CD4-positive, alpha-beta T cell treated with Interferon gamma for 1 hour (primary cell): ENCODE measurements at places on chromosomes 5 and 9.

DNA sequence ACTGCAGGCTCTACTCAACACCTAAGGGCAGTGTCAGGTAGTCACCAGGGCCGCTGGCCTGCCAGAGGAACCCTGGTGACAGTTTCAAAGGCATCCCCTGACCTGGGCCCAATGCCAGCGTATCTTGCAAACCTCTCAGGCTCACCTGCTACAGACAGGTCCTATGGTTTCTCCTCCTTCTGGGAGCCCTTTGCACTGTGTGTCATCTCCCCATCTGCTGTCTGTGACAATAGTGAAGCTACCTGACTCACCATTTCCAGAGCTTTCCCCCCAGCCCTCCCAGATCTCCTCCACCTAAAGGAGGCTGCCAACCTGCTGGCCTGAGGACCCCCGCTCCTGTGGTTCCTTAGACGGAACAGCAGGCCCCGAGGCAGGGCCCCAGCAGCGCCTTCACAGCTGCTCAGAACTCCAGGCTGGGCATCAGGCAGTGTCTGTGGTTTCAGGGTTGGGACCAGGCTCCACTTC, 203.1 kb downstream of the FSTL4 start:
- DNase-seq, result no peak

DNA sequence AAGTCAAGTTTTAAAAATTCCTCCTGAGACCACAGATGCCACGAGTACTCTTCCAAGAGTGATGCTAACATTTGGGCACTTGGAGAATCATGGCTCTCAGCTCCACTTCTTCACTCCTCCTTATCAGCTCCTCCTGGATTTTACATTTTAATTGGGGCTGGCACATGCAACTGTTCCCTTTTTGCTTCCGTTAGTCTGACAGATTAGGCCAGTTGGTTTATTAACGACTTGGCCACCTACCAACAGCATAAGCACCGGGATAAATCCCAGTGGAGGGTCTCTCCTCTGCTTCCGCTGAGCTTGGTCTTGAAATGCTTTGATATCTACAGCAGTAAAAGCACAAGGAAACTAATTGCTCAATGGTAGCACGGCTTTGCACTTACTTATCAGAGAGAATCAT, 134.6 kb upstream of the RASEF start:
- DNase-seq, result no peak

- no peak for DNase-seq
These were observed 42.2 kb upstream of the ICE1 start for GRCh38 chr5:5380298-5380697.

DNA sequence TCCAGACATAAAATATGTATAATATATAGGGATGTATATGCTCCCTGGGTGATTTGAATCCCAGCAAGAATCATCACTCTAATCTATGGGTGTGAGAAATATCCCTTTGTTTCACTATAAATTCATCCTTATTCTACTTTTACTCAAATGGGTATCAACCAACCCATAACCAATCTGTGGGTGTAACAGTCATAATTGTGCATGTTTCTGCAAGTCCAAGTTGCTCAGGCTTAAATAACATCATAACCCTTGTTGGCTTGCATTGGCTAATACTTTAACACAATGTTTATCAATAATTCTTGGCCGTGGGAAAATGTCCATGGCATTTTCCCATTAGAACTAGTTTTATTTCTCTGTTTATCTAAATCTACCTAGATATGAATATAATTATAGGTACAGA, 530.5 kb upstream of the TLE4 start:
- no peak for DNase-seq

- no peak for DNase-seq
These were observed 127.4 kb downstream of the PALM2AKAP2 start for GRCh38 chr9:109907400-109907799.

GRCh38 chr9:80648336-80648735, 1041.0 kb downstream of the TLE1 start:
- DNase-seq, result no peak

DNA sequence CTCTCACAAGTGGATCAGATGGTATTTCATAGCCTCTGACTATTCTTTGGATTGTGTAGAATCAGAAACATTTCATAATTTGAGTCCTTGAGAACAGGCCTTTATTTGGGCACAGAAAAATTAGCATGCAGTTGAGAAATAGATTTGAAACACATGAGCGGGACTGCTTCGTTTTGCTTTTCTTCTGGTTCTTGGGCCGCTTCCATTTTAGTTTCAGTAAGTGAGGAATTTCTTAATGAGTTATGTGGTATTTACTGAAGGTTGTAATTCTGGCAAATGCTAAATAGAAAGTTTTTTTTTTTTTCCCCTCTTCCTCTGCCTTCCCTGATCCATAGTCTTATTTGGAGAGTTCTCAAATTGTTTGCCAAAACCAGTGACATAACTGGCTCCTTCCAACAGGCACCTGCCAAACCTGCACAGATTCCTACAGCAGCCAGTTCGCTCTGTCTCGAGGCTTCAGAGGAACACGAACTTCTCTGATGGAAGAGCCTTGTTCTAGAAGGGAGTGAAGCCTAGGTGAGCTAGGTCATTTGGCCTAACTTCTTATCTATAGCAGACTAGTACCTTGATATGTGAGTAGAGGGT, 71.2 kb upstream of the SLC28A3 start:
- no peak for DNase-seq

- DNase-seq, result no peak
These were observed 173.5 kb downstream of the FGF1 start for GRCh38 chr5:142512043-142513042.

DNA sequence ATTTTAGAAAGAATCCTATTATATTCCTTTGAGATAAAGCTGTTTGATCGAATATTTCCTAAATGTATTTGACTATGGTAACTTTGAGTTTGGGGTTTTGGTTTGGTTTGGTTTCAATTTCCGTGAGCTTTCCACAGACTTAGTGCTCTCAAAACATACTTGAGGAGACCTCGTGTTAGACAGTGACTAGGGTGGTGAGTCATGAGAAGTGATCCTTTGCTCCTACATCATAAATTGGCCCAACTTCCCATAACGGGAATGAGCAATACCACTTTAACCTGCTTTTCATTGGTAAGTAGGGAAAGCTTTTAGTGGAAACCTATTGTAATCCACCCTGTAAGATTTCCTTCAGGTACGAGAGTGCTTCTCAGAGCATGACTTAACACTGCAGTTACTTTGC, 3.8 kb upstream of the RASEF start:
- DNase-seq, result no peak

DNA sequence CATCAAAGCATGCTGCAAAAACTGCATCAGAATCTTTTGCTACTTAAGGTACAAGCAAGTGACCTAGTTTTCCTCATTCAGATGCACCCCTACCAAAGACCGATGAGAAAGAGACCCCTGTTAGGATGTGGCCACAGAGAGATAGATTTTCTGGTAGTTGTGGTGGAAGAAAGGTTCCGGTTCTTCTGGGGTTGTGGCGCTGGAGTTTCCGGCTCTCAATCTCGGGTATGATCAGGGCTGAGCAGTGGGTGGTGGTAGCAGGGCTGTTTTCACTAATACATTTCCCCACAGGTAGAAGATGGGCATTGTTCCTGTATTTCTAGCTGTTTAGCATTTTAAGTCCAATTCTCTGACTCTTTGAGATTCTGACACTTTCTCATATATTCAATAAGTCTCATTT, 58.4 kb downstream of the PCSK1 start:
- DNase-seq, result no peak

DNA sequence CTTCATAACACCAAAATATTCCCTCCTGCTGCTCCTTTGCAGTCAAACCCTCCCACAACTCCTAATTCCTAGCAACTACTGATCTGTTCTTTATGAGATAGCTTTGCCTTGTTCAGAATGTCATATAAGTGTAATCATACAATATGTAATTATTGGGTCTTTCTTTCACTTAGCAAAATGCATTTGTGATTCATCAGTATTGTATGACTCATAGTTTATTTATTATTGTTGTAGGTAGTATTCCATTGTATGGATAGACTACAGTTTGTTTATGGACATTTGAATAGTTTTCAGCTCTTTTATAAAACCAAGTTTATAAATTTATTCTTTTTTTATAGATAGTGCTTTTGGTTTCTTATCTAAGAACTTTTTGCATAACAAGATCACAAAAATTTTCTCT, 468.2 kb upstream of the KIF2A start:
- DNase-seq, result no peak

GRCh38 chr5:119290161-119290569, 65.7 kb upstream of the TNFAIP8 start:
- DNase-seq, result no peak

- no peak for DNase-seq
These were observed 6.5 kb downstream of the PPP6C start for GRCh38 chr9:125183054-125183453.

DNA sequence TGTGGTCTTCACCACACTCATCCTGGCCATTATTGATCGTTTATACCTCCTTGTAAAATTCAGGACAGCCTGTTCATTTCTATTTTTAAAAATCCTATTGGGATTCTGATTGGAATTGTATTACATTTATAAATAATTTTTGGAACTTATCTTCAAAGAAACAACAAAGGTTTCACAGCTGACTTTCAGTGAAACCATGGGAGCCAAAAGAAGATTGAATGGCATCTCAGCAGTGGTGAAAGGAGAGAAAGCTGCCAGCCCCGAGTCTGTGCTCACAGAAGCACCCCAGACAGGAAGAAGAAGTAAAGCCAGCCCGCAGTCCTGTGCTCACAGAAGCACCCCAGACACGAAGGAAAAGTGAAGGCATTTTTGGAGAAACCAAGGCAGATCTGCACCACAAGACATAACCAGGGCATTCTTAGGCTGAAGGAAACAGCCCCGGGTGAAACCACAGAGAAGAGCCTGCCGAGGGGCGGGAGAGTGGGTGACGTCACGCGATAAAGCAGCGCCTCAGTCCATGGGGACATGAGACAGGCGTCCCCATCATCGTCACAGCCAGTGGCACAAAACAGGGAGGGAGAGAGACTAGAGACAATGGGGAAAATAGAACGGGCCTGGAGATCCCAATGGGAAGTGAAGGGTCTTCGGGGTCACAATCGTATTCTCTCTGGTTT, 42.5 kb upstream of the SLC9A3 start:
- no peak for DNase-seq

- DNase-seq, result no peak
These were observed 369.2 kb upstream of the MPDZ start for GRCh38 chr9:13648676-13649075.

DNA sequence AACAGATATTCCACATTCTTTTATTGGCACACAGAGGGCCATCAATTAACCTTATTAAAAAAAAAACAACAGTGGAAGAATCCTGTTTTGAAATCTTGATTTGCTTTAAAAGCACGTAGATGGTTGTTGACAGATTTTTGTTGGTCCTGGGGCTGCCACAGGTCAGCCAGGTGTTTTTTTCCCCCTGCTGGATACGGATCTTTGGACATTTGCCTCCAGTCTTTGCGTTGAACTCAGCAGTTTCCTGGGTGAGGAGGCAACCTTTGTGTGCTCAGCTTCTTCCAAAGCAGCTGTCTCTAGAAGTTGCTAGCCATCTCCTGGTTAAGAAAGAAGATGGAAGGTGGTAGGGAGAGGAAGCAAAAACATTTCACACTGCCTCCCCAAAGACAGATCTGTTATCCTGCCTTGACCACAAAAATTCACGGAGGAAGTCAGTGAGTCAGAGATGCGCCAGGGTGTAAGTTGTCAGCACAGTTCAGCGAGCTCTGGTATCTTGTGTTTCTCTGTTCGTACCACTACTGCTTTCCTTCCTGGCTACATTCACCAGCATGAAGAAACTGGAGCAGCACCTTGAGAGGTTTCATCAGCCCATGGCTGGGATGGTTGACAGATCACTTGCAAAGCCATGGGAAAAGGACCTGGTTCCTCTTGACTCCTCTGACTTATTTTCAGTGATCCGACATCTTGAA, 207.3 kb downstream of the ARHGAP26 start:
- DNase-seq, result peak; percentile 67

DNA sequence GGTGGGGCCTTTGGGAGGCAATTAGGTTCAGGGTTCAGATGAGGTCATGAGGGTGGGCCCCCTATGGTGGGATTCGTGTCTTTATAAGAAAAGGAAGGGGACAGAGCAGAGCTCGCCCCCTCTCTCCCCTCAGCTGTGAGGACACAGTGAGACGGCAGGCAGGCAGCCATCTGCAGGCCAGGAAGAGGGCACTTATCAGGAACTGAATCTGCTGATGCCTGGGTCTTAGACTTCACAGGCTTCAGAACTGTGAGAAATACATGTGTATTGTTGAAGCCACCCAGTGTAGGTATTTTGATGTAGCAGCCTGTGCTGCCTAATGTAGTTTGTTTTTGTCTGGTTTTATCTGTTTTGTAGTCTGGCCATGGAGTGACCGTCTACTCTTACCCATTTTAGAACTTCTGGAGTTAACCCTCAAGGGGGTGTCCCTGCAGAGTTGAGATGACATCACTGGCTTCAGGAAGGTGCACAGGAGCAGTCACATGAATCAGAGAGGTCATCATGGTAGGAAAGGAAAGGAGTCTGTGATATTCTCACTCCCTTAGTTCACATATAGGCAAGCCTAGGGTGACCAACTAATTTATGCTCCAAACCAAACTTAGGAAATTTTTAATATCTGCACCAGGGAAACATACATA, 71.0 kb downstream of the LRRC70 start:
- DNase-seq, result no peak

DNA sequence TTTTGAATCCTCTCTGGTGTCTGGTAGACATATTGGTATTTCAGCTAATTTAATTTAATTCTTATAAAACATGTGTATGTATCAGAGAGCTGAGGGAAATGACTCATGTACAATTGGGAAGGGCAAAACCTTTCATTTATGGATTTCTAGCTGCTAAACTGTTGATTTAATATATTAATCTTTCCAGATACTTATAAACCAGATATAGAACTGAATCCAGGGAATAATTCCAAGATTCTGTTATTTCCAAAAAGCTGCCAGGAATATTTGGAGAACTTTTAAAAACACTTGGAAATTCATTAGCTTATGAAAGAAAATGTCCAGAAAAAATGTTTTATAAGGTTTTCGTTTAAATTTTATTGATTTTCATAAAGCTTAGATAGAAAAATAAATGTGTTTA, 295.5 kb downstream of the YTHDC2 start:
- no peak for DNase-seq

GRCh38 chr5:14767735-14768507, 103.4 kb downstream of the OTULIN start:
- no peak for DNase-seq

GRCh38 chr5:149161850-149162249, 20.6 kb downstream of the ABLIM3 start:
- DNase-seq, result no peak

GRCh38 chr9:86902176-86902575, 45.1 kb downstream of the GAS1 start:
- no peak for DNase-seq
